Stimulated activated CD4-positive, alpha-beta T cell treated with anti-CD3 and anti-CD28 coated beads, Interleukin-4, amount 100 ng/mL, for 48 hours (primary cell): ENCODE measurements at places on chromosomes 6 and 20.

- DNase-seq = no peak
These were observed 232.3 kb downstream of the GMPR start for GRCh38 chr6:16470502-16471221.

GRCh38 chr6:128487055-128487454 is 33.3 kb downstream of the PTPRK start:
- no peak for DNase-seq

GRCh38 chr6:158020811-158021210 is 39.1 kb downstream of the SYNJ2 start:
- DNase-seq = no peak

DNA sequence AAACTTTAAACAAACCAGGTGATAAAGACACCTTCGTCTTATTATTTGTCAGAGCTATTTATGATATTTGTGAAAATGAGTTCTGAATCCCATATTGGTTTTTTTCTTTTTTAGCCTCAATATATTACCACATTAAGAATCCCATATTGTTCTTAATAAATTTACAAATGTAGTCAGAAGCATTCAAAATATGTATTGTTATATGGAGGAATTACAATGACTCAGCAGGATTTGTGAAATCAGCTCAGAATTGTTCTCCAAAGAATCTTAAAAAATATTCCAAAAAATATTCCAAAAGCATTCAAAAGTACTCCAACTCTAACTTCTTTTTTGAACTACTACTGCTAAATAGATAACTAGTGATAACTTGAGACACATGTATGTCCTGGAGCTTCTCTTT is 6.5 kb upstream of the ZNF343 start:
- no peak for DNase-seq

DNA sequence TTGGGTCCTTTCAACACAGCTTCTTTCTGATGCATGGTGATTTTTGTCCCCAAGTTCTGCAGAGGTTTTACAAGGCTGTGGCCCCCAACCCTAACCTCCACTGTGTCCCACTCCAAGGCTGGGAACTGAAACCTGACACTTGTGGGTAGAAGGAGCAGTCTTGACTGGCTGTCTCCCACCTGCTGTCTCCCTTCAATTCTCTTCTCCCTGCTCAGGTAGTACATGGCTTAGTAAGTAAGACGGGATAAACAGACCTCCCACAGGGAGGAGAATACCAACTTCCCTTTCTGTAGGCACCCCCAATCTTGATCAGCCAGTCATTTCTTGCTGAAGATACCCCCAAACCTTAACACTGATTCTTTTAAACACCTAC is 25.0 kb downstream of the TGM6 start:
- no peak for DNase-seq
